ENCODE measurements at places on chromosomes 5 and 9.

DNA sequence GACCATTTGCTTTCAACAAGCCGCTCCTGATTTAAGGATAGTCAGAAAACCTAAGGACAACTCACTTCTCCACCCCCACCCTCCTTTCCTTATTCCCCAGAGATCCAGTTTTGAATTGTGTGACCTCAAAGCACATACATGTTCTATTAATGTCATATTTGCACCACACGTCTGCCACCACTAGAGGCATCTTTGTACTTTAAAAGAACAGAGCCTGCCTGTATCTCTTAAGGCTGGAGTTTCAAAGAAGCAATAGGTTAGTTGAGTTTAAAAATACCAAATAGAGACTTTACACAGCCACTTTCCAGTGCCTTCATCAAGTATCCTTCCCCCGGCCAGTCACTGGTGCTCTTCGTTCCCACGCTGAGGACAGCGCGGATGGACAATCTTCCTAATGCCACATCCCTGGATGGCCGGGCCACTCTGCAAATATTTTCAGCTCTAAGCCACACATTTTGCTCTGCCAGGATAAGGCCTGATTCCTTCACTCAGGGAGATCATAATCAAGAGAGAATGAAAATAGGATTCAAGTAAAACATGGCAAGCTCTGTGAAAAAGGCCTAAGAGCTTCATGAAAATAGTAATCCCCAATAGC, 146.3 kb downstream of the SNCAIP start:
- no peak for DNase-seq

- no peak for DNase-seq
These were observed 129.0 kb downstream of the APBA1 start for GRCh38 chr9:69542942-69543704.

GRCh38 chr9:29844251-29844650, 2271.0 kb upstream of the C9orf72 start:
- no peak for DNase-seq

DNA sequence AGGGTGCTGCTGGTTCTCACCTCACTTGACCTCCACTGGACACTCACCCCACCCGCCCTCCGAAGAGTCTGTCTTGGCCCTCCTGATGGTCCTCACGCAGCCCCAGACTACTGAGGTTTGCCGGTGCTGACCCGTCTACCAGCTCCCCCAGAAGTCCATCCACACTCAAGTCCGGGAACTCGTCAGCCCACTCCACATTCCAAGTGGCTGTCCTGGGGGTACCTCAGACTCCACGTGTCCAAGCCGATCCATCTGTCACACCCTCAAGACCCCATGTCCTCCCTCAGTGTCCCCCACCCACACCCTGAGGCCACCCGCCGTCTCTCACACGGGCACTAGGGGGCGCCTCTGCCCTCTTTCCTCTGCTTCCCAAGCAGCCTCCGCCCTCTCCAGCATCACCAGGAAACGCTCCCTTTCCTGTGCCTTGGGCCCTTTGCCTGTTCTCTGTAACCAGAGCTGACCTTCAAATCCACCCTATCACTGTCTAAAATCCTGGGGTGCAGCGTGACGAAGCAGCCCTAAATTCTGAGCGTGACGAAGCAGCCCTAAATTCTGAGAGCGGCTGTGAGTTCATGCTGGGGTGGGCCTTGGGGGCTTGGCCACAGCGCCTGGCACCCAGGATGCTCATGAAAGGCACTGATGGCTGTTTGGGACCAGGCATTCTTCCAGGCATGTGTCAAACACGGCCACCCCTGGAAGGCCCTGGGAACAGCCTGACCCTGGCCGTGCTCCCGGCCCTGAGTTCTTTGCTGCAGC, 95.7 kb downstream of the KCNT1 start:
- peak; percentile 36 for DNase-seq

- DNase-seq: no peak
These were observed 146.0 kb upstream of the NMUR2 start for GRCh38 chr5:152551061-152551460.

GRCh38 chr5:151612689-151613427, 21.7 kb upstream of the FAT2 start:
- peak; percentile 31 for DNase-seq

- DNase-seq: no peak
These were observed 23.7 kb downstream of the SLC6A7 start for GRCh38 chr5:150213530-150213929.

GRCh38 chr5:134151723-134152122, 25.0 kb downstream of the SKP1 start:
- DNase-seq: no peak

GRCh38 chr5:98299435-98299834, 474.0 kb upstream of the RGMB start:
- no peak for DNase-seq

DNA sequence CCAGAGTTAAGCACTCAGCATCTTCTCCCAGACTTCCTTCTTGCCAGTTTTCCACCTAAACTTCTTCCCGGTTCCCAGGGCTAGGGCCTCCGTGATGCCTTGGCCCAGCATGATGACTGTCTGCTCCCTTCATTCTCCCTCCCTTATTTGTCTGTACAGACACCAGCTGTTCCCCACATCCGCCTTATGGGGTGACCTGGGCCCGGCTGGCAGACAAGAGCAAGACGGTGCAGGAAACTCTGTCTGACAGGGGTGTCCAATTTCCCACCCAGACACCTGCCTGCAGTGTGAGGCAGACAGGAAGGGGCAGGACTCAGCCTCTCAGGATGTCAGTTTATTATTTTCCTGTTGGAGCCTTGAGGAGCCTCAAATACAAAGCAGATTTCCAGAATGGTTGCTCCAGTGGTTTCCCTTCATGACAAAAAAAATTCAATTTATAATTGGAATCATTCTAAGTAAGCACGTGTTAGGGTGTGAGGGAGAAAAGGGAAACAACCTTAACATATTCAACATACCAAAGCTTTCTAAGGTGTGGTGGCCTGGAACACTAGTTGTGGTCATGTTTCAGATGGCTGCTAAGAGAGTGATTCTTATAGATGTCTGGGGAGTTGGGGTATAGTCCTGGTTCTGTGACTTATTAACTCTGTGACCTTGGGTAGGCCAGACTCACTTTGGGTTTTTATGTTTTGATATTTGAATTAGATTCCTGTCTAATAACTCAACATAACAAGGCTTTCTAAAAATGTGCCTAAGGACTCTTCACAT, 234.5 kb downstream of the PAPPA start:
- DNase-seq: no peak

DNA sequence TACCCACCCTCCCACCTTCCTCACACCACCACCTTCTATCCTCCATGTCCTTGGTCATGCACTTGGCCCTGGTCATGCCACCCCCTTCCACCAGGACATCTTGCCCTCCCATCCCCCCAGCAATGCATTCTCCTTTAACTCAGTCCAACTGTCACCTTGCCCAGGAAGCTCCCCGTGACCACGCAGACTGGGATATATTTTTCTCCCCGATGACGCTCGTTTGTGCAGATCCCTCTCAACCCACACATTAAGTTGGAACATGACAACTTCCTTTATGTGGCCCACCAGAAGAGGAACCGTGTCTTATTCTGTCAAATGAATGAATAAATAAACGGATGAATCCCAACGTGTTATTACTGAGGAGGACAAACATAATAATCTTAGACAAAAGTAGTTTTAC, 82.8 kb upstream of the TAS2R1 start:
- DNase-seq: no peak

DNA sequence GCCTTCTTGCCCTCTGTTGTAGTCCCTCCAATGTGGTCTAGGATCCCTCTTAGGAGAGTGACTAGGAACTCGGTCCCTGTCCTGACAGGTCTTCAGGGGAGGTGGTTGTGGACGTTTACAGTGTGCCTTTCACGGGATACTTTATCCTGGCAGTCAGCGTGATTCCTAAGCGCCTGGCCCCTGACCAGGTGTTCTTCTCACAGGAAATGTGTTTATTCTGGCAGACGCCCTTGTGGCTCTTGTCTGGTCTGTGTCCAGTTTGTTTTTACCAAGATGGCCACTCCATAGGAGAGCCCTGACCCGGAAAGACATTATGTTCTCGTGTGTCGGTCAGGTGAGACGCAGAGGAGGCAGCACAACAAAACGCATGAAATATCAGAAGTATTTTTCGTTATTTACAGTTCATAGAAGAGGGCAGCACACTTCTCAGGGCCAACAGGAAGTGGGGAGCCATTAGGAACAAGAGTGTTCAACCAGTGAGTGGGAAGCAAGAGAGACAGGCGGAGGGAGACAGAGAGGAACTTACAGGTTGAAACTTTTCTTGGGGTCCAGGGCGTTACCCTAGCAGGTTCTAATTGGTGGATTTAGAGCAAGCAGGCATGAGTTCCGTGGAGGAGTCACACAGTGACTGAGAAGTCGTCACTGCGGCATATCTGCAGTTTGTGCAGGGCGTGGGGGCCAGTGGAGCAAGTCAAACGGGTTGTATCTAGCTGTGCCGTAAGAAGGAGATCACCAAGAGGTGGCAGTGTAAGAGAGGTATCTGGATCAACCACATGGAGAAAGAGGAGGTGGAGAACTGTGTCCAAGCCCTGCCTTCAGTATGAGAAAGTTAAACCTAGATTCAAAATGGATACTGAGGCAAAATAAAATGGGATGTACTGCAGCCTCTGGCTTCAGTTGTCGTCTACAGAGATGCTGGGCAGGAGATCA, 412.9 kb downstream of the ZSWIM6 start:
- DNase-seq: no peak

GRCh38 chr5:75234251-75234650, 2.4 kb downstream of the ANKRD31 start:
- DNase-seq: no peak

- DNase-seq: peak; percentile 37
These were observed 109.3 kb upstream of the IFNE start for GRCh38 chr9:21591221-21592062.

- DNase-seq: no peak
These were observed 7.3 kb upstream of the SEMA6A start for GRCh38 chr5:116581910-116582309.

- DNase-seq: no peak
These were observed at the start of gene CDX1 for GRCh38 chr5:150166650-150167511. Gene CDX1 (plus strand): TSS chr5:150166778. CDS start chr5:150166877, 99 bp downstream.

DNA sequence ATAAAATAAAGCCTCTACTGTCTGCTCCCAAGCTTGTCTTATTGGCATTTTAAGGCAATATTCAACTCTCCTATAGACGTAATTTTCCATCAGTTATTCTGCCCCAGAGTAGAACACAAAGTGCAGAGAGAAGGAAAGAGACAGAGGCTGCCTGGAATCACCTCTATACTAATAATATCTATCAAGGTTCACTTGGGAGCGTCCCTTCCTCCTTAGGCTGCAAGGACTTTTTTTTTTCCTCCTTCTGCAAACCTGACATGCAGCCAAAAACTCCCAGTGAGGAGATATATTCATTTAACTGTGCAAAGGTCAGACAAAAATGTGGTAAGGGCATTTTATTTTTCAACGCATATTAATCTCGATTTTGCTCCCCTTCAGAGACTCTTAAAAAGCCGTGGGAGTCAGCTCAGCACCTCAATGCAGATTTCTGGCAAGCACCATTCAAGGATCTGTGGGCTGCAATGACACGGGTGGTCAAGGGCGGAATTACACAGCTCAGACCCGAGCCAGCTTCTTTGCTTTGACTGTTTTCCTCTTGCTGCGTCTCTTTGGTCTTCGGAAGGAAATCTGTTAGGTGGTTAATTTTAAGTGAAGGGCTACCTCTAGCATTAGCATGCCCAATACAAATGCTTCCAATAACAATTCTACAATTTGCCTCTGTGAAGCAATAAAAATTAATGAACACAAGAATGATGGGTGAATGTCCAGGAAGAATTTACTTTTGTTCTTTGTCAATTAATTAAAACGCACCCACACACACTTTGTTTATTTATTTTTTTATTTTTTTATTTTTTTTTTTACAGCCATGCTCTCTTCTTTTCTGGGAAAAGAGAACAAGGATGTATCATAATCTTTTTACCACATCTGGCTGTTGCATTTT, 587.7 kb upstream of the GRAMD2B start:
- DNase-seq: no peak

DNA sequence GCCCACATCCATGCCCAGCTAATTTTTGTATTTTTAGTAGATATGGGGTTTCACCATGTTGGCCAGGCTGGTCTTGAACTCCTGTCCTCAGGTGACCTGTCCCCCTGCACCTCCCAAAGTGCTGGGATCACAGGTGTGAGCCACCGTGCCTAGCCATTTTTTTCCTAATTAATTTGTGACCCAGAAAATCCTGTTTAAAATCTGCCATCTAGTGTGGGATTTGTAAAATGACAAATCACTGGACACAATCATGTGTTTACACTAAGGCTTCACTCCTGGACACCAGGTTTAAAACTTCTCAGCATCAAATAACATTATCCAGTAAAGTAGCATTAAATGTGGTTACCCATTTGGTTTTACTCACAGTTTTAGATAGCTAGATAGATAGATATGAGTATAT, 18.6 kb upstream of the KDM4C start:
- no peak for DNase-seq

GRCh38 chr5:51376509-51376908, 6.7 kb upstream of the ISL1 start:
- DNase-seq: no peak

- no peak for DNase-seq
These were observed 599.9 kb downstream of the CSNK1G3 start for GRCh38 chr5:124111886-124112285.

GRCh38 chr5:109319351-109319750, 90.4 kb downstream of the PJA2 start:
- no peak for DNase-seq

GRCh38 chr5:61342071-61342501, 10.0 kb downstream of the ZSWIM6 start:
- DNase-seq: no peak

DNA sequence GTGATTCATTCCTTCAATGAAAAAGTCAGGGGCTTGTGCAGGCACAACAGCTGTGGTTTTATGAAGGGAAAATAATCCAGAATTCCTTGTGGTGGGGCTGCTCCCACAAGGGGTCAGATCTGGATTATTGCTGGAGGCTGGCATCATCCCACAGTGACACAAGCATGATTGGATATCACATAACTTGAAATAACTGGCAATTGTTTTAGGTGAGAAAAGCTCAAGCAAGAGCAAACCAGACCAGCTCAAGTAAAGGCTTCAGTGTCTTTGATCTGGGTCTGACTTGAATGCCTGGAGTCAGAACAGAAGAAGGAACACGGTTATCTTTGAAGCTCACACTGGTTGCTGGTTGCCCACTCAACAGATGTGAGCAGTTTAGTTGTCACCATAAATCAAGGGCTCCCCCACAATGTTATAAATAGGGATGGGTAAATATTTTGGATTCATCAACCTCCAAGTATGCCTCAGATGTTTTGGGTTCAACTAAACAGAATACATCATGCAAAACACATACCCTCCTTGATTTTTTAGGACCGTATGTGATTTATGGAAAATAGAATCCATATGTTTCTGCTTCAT, 3.1 kb upstream of the ZNF474 start:
- no peak for DNase-seq

- no peak for DNase-seq
These were observed 5.4 kb downstream of the DMAC1 start for GRCh38 chr9:7794196-7794595.

DNA sequence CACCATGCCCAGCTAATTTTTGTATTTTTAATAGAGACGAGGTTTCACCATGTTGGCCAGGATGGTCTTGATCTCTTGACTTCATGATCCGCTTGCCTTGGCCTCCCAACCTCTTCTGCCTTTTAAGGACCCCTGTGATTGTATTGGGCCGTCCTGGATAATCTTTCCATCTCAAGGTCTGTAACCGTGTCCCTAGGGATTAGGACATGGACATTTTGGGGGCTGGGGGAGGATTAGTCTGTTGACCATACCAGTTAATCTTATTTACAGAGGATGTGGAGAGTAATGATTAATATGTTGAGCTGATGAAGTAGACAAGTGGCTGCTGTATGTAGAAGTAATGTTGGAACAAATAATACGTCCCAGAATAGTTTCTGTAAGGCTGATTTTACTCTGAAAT, 23.1 kb downstream of the LNPEP start:
- DNase-seq: no peak

GRCh38 chr9:92353051-92353450, 27.3 kb downstream of the CENPP start:
- DNase-seq: no peak

GRCh38 chr9:76927540-76928240, 21.8 kb upstream of the PRUNE2 start:
- DNase-seq: no peak

All from stimulated activated CD4-positive, alpha-beta T cell treated with anti-CD3 and anti-CD28 coated beads, Interleukin-12 subunit alpha, Interleukin-12 subunit beta, amount 100 ng/mL, for 24 hours (primary cell).